Type B pancreatic cell (in vitro differentiated cells): ENCODE measurements at places on chromosomes 16 and 17. TPM values are rescaled to one million over a fixed set of nuclear protein-coding genes. Genes with fewer than 3 reads are reported as not detected.
A peak's percentile ranks its signal among the peaks of the same experiment; 100 is the strongest.

- DNase-seq, result no peak
These were observed 190.3 kb upstream of the ANKFN1 start for GRCh38 chr17:55962951-55963401.

TRPV2 gene
- 0.52 and 1.7 TPM in 2 replicates for total RNA-seq

- DNase-seq, result no peak
These were observed 239.6 kb downstream of the UTP18 start for GRCh38 chr17:51499897-51500296.

DNA sequence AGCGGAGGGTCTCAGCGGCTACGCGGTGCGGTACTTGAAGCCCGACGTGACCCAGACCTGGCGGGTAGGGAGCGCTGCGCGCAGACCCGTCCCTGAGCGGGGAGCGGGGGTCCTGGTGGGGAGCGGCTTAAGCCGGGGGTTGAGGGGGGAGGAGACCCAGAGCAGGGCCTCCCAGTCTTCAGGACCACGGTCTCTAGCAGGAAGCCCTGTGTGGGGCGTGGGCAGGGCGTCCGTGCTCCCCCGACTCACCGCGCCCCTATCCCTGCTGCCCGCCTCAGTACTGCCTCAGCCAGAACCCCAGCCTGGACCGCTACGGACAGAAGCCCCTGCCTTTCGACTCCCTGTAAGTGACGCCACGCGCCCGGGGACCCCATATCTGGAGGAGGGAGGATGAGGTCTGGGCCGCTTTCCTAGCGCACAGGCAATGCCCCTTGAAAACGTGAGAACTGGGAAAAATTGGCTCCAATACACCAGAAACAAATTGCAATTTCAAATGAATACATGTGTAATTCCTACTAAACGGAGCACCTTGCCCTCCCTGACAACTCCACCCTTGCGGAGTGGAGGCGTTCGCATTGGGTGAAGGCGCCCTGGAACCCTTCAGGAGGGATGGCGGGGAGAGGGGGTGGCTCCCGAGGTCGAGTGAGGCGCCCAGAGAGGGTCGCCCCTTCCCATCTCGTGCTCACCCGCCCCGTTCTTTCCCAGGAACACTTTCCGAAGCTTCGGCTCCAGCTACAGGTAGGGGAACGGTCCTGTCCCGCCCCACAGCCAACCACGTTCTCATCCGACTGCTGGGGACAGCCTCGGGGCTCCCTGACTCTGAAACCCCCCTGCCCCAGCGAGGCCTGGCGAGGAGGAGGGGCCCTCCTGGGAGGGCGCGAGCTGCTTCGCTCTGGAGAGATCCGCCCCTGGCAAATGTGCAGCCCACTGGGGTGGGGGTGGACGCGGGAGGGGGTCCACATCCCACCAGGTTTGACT, 14.6 kb upstream of the CNGB1 start:
- DNase-seq, result no peak

DNA sequence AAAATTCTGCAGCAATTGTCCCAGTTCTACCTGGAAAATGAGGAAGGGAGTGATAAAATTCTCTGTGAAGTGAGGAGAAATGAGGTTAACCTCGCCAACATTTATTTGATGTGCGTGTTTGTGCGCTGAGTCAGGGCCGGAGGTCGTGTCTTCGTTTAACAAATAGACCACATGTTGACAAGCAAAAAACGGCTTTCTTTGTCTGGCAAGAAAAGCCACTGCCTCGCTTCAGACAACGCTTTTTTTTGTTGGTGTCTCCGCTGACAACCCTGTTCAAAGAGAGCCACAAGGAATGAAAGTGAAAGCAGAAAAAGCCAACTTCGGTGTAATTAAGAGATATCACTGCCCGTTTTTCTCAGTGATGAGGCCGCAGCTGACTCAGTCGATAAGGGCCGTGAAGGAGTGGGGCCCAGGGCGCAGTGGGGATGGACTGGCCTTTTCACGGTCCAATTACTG, 510.6 kb downstream of the CDH13 start:
- no peak for DNase-seq

KRTAP9-8 gene
- total RNA-seq, result not detected in 2 replicates

DNA sequence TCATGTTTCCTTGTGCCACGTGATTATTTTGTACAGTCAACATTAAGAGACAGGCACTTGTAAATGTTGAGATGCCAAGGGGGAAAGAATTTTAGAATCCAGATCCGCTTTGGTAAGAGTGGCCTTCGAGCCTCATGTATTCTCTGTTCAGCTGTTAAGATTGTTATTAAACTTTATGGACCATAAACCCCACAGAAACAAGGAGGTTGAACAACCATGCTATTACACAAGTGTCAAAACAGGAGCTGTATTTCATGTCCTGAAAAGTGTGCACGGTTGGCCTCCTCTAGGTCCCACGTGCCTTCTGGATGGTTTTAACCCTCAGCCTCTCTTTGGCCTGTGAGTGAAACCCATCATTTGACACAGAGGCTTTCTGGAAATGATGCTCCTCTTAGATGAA, 691.3 kb downstream of the MAF start:
- DNase-seq, result no peak

AATK gene
- 4.6 and 6.4 TPM in 2 replicates for total RNA-seq

GRCh38 chr16:80174416-80174815, 366.4 kb upstream of the DYNLRB2 start:
- DNase-seq, result no peak

KRTAP2-2 gene
- total RNA-seq, result not detected in 2 replicates

AP1G1 gene
- 90.5 and 115 TPM in 2 replicates for total RNA-seq

DNA sequence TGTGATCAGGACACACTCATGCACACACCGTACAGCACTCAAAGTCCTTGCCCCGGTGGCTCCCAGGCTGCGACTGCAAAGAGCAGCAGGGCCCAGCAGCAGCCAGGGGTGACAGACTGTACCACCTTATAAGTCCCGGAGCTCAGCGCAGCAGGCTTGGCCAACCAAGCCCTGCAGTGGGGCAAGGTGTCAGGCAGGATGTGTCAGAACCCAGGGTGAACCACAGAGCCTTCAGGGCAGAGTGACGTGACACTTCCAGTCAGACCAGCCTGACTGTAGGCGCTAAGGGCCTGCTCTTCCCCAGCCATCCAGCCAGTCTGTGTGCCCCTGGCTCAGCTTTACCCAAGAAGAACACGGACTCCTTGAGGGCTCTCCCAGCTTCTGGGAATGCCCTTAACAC, 204.1 kb downstream of the COPRS start:
- DNase-seq, result no peak

DNAH9 gene
- 0.31 and 6.2 TPM in 2 replicates for total RNA-seq

DNA sequence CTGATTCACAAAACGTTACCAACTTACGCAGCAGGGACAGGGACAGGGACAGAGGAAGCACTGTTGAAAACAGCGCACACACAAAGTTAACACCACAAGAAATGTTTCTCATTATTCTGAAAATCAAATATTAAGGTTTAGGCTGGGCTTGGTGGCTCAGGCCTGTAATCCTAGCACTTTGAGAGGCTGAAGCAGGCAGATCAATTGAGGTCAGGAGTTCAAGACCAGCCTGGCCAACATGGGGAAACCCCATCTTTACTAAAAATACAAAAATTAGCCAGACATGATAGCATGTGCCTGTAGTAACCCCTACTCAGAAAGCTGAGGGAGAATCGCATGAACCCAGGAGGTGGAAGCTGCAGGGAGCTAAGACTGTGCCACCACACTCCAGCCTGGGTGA, 4.2 kb downstream of the CYTH1 start:
- DNase-seq, result no peak

DNA sequence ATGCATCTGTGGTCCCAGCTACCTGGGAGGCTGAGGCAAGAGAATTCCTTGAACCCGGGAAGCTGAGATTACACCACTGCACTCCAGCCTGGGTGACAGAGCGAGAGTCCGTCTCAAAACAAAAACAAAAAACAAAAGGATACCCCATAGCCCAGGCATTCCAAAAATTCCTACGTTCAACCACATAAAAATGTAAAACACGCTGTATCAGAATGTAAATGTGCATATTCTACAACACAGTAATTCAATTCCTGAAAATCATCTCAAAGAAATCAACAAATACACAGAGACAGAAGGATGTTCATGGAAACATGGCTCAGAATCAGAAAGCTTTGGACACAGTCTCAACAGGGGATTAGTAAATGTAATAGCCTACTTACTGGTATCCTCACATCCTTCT, 33.0 kb downstream of the COG7 start:
- DNase-seq, result no peak

DNA sequence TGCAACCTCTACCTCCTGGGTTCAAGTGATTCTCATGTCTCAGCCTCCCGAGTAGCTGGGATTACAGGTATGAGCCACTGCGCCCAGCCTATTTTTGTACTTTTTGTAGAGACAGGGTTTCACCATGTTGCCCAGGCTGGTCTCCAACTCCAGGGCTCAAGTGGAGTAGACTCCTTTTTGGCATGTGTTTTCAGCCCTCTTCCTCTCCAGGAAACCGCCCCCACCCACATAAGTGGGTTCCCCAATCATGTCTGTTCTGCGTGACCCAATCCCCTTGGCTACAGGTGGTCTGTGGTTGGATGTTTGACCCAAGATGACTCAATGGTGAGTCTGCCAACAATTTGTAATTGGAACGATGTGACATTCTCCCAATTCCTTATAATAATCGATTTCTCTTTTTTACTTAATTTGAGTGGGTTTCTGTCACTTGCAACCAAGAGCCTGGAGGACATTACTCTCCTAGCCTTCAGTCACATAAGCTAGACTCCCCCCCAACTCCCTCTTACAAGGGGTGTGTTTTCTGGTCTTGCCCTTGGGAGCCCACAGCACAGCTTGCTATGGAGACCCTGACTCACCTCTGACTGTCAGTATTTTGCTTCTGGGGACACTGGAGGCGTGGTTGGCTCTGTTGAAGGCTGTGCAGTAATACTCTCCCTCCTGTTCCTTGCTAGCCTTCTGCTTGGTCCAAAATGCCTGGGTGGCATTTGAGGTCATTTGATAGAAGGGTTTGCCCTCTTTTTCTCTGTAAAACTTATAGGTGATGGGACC, 34.9 kb downstream of the PECAM1 start:
- no peak for DNase-seq

DNA sequence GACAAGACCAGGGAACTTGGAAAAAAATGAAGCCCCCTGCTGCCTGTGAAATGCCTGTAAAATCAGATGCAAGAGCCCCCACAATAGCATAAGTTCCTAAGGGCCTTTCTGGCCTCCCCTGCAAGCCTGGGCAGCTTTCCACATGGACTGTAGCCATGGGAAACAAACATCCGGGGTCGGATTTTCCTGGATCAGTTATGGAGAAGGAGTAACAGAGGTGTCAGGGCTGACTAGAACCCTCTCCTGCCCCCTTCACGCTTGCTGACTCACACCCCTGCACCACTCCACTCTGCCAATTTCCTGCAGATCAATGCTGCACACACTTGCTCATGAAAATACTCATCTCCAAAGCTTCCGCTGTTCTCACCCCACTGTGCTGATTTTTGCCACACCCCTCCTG, 258.6 kb downstream of the CBLN1 start:
- DNase-seq, result no peak

DNA sequence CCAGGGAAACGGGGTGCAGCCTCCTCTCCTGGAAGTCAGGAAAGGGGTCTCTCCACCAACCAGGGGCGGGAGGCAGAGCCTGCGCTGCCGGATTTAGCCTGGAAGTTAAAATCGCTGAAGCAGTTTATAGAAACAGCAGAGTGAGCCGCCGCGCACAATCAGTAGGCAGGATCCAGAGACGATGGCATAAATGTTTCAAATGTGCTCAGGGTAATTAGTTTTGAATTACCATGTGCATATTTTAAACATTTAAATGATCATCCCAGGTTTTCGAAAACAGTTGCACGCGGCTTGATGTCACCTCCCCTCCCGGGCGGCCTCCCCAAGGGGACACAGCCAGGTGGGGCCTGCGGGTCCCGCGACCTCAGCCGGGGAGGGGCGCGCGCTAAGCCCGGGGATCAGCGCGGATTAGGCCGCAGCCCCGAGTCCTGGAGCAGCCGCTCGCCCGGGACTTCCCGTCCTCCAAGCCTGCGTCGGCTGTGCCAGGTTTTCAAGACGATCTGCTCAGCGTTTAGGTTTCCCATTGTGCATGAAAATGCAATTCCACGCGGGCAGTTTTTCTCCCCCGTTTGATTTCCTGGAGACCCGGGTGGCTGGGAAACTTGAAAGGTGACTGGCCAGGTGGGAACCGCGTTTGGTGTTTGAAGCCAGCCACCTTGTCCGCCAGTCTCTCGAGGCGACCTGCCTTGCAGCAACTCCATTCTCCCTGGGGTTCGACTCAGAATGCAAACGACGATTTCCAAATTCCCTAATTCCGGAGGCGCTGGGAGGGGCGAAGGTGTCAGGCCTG, 78.3 kb downstream of the RPA1 start:
- DNase-seq, result no peak

DNA sequence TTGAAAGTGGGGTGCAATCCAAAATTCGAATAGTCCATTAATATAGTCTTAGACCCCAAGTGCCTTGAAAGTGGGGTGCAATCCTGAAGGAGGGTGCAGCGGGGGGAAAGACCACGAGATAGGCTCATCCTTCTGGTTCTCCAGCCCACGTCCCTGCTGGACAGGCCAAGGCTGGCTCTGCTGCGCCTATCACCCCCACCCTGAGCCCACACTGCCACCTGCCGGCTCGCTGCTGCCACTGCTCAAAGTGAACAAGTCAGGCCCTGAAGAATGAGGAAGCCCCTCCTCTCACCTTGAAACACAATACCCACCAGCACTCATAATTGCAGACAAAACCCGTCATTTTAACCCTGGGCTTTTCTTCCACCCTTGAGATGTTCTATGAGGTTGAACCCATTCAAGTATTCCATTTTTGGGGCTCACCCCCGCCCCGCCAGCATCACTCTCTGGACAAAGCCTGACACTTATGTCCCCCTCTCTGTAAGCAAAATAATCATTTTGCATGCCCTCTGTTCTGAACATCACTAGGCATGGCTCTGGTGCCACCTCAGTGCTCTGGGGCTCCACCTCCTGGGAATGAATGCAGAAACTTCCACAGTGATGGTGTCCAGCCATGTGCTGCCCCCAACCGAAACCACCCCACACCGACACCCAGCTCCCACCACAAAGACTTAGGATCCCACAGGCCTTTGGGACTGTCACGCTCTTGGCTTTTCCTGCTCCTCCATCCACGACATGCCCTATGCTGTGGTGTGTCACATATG, 56.8 kb downstream of the BEAN1 start:
- peak; percentile 86 for DNase-seq

NR1D1 gene
- 5.7 and 9.5 TPM in 2 replicates for total RNA-seq

C1QTNF1 gene
- total RNA-seq, result 8.7 and 9.4 TPM in 2 replicates
